Activated effector memory CD4-positive, alpha-beta T cell treated with Interleukin-2 at 50 U/mL for 16 hours (primary cell): ENCODE measurements at places on chromosomes 16 and 17.

DNA sequence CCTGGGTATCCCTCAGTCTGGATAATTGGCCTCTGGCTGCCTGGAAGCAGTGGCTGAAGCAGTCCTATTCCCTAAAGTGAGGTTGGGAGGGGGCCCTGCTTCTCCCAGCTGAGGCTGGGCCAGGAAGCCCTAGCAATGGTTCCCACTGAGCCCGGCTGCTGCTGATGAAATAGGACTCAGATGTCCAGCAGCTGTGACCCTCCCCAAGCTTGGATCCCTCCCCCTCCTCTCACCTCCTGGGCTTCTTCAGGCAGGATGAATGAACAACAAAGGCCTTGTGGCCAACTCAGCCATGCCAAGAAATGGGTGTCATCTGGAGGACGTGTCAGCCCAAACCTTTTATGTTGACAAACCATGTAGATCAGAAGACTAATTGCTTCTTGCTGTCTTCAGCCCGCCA lies 42.0 kb downstream of the AXIN2 start:
- no peak for DNase-seq

DNA sequence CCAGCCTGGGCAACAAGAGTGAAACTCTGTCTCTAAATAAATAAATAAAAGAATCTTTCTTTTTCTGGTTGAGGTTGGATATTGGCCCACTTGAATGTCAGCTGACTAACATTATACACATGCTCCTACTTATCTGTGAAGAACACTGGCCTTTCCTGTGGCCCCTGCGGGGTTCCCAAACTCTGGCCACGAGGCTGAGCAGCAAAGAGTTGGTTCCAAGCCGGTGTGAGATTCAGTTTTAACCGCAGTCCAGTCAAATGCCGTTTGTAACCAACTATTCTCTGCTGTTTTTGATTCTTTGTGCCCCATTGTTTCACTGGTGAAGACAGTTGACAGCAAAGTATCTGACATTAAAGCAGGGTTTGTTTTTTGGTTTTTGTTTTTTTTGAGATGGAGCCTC lies 11.2 kb downstream of the ETV4 start:
- no peak for DNase-seq

DNA sequence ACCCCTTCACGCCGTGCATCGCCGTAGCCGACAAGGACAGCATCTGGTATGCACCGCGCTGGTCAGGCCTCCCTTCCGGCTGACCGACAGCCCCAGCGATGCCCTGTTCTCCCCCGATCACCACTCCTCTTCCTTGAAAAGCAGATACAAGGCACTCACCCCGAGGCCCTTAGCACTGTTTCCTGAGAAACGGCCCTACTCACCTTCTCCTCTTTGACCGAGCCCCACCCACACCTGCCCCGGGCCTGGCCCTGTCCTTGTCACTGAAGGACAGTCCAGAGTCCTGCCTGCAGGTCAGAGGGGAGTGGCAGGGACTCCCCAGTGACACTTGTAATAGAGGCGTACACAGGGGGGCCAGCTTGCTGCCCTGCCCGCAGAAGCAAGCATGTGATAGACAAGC lies 45.9 kb upstream of the CHMP6 start:
- DNase-seq = no peak

GRCh38 chr16:22007509-22008214 lies at the start of gene MOSMO:
Gene MOSMO, plus strand, starts transcription at chr16:22008111. Its CDS starts 191 bp downstream, at chr16:22008302.
- DNase-seq = peak; percentile 61

- DNase-seq = no peak
Observed at GRCh38 chr17:66436631-66437030, 134.2 kb downstream of the PRKCA start.

DNA sequence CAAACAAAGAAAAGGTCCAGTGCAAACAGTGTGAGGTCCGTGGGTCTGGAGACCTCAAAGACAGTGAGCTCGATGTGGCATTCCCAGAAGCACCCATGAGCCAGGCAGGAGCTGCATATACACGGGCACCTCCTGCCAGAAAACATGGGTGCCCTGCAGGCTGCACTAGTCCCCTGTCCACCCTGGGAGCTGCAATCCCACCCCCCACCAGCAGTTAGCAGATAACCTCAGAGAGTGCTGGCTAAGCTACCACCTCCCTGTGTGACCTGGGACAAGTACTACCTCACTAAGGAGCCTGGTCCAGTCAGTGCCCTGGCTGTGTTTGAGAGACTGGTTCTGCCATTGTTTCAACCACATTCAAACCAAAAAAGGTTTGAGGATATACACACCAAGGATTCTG lies 135.7 kb downstream of the ZNF423 start:
- DNase-seq = no peak

DNA sequence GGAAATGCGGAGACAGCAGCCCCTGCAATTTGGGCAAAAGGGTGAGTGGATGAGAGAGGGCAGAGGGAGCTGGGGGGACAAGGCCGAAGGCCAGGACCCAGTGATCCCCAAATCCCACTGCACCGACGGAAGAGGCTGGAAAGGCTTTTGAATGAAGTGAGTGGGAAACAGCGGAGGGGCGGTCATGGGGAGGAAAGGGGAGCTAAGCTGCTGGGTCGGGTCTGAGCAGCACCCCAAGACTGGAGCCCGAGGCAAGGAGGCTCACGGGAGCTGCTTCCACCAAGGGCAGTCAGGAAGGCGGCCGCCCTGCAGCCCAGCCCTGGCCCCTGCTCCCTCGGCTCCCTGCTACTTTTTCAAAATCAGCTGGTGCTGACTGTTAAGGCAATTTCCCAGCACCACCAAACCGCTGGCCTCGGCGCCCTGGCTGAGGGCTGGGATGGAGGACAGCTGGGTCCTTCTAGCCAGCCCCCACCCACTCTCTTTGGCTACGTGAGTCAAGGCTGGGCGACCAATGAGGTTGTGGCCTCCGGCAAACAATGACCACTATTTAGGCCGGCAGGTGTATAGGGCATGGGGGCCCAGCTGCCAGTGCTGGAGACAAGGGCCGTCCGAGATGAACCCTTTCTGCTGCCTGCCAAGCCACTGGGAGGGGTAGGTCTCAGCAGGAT lies 507 bp downstream of the SERPINF1 start:
- DNase-seq = no peak

DNA sequence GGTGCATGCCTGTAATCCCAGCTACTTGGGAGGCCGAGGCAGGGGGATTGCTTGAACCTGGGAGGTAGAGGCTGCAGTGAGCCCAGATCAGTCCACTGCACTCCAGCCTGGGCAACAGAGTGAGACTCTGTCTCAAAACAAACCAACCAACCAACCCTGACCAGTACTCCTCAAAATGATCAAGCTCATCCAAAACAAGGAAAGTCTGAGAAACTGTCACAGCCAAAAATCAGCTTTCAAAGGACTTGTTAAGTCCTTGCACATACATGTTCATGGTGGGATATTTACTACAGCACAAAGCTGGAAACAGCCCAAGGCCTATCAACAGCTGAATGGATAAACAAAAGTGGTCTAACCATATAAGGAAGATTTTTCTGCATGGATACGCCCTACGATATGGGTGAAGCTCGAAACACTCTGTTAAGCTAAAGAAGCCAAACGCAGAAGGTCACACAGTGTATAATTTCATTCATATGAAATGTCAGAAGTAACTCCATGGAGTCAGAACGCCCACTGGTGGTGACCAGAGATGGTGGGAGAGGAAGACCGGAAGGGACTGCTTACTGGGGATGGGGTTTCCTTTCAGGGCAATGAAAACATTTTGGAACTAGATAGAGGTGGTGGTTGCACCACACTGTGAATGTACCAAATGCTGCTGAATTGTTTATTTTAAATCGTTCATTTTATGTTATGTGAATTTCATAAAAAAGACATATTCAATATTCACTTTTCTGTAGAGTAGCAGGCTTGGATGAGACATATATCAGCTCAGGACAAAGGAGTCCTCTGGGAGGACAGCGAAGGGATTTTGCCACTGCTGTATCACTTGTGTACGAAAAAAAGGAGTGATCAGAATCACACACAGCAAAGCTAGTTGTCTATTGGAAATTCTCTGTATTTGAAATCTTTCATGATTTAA lies 17.7 kb downstream of the CCL17 start:
- no peak for DNase-seq

DNA sequence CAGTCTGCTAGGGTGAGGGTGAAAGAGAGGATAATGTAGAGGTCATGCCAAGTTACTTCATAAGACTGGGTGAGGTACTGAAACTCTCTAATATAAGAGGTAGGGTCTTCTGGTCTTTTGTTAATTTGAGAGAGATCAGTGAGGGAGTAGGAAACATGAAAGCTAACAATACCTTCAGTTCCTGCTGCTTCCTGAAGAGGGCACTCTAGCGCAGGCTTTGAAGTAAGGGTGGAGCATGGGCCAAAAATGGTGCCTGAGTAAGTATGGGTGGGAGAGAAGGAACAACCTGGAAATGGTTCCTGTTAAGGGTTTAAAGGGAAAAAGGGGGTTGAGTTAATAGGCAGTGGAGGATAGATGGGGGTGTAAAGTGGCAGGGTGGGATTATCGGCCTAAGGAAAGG lies 2449.5 kb downstream of the TP53TG3F start:
- DNase-seq = no peak

DNA sequence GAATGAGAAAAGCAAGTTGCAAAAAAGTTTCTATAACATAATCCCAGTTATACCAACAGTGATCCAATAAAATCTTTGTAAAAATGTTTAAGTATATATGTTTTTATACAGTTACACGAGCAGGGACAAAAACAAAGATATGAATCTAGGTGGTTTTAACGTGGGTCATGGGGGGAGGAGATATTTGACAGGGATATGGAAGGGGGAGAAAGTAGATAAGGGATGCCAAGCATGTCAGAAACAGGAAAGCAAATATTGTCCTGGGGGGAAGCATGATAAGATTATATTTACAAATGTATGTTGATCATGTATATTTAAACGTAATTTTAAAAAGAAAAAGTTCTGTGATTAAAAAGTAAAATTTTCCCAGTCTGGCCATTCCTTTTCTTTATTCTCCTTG lies 43.1 kb downstream of the TNRC6C start:
- DNase-seq = no peak

DNA sequence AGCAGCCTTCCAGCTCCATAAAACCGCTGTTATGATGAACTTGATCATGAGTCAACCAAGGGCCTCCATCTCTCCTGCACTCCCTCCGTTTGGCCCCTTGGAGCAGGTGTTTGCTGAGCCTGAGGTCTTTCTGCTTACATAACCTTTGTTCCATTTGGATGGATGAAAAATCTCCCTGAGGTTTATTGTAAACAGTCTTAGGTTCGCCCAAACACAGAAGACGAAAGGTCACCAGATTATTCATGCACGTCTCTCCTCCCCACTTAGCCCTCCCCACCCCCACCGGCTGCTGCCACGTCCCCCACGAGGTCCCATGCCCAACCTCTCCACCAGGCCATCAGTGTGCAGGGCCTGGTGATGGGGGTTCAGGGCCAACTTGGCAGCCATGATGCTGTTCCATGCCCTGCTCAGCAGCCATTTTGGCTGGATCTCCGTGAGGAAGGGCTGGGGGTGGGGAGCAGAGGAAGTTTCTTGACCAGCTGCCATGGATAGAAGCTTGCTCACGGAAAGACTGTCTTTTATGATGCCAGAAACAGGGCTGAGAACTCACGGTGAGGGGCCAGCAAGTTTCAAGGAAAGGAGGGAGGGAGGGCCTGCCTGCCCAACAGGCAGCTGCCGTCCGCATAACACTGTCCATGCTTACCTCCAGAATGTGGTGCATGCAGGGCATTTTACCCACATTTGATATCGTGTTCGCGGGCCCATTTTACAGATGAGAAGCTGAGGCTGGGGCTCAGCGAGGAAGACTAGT lies 47.8 kb upstream of the FOXF1 start:
- DNase-seq = no peak

DNA sequence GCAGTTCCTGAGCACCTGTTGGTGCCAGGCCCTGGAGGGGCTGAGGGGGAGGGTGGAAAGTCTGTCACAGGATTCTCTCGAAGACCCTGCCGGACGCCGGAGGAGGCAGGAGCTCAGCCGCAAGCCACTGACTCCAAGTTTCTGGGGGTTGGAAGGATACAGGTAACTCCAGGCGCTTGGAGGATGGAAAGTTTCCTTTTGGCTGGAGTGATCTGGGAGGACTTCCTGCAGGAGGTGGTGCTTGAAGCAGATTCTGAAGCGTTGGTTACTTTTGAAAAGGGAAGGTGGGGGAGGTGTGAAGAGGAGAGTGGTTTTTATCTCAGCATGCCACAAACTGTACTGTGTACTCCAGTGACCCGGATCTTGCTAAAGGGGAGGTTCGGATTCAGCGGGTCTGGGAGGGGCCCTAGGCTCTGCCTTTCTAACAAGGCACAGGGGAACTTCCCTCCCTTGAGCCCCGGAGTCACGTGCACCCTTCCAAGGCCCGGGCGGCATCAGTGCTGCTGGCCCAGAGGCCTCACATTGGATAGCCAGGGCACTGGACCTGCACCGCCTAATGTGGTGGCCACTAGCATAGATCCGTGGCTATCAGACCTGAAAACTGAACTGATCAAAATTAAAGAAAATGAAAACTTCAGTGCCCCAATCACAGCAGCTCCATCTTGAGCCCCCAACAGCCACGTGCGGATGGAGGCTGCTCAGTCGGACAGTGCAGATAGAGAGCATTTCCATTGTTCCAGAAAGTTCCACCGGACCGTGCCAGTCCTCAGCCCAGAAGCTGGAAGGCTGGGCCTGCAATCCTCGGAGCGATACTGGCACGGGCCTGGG lies 42.2 kb upstream of the GSE1 start:
- DNase-seq = no peak

GRCh38 chr16:53955221-53955875 lies 251.4 kb downstream of the FTO start:
- no peak for DNase-seq
